Jurkat, Clone E6-1 (cell line): ENCODE measurements at places on chromosomes 2 and 18.
A peak's percentile ranks its signal among the peaks of the same experiment; 100 is the strongest.

- no peak for DNase-seq
Measured at GRCh38 chr2:119960821-119961220, 52.1 kb upstream of the EPB41L5 start.

GRCh38 chr2:27019931-27020855 lies 12.6 kb upstream of the TMEM214 start:
- no peak for DNase-seq

GRCh38 chr2:156447761-156448160 lies 11.6 kb downstream of the GPD2 start:
- DNase-seq: no peak

- no peak for DNase-seq
Measured at GRCh38 chr2:169979025-169979424, 151.8 kb downstream of the UBR3 start.

DNA sequence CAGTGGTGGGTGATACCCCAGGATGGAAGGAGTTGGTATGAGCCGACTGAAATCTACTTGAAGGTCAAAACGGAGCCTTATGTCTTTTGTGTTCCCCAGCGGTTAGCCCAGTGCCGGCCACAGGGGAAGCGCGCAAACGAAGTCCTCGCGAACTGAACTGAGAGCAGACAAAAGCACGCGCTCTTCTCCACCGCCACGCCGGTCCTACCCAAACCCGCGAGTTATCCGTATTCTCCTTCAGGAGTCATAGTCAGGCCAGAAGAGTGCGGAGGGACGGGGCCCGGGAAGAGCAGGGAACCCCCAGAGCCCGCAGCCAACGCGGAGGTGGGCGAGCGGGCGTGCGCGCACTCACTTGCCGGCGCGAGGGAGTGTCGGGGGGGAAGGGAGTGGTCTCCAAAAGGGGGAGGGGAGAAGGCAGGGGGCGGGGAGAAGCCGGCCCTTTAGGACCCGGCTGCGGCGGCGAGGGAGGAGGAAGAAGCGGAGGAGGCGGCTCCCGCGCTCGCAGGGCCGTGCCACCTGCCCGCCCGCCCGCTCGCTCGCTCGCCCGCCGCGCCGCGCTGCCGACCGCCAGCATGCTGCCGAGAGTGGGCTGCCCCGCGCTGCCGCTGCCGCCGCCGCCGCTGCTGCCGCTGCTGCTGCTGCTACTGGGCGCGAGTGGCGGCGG lies at the start of gene IGFBP2:
IGFBP2 (plus strand) TSS at position 469 of the 664 bp plus-strand sequence; CDS start at position 573, 104 bp downstream.
- peak; percentile 80 for DNase-seq

DNA sequence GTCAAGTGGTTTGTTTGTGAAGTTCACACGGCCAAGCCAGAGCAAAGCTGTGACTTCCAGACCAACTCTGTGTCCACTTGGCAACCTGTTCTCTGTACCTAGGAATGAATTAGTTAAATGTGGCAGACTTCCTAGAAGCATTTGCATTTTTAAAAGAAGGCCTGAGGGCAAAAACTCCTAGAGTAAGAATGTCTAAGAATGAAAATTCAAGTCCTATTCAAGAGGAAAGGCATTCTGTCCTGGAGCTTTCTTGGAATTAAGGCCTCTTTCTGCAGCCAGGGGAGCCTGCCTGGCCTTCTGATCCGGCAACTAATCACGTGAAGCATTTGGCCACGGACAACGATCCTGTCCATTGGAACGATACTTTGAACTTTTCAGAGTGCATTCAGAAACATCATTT lies 155.0 kb downstream of the SETBP1 start:
- DNase-seq: no peak

GRCh38 chr18:11366410-11366809 lies 217.0 kb upstream of the PIEZO2 start:
- DNase-seq: no peak

DNA sequence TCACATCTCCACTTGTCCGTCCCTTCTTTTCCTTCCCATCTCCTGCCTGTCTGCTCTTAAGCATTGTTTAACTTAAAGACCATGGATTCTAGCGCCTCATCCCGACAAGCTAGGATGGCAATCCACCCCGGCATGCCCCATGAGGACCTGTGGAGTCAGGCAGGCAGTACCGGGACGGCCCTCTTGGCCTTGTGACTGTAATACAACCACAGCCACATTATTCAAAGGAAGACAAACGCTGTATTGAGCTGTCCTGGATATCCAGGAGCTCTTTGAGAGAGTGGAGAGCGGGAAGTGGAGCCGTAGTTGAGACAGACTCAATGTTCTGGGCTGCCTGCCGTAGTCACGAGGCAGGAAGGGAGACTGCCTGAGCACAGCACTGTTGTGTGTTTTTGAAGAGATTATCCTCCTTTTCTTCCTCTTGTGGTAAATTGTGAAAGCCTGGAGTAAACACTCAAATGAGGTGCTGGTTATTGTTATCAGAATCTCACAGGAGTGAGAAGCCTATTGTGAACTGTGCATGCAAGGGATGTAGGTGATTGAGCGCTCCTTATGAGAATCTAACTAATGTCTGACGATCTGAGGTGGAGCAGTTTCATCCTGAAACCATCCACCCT lies 929.8 kb upstream of the CNTNAP5 start:
- DNase-seq: no peak

- DNase-seq: no peak
Measured at GRCh38 chr18:23645568-23646175, 17.0 kb downstream of the ANKRD29 start.

DNA sequence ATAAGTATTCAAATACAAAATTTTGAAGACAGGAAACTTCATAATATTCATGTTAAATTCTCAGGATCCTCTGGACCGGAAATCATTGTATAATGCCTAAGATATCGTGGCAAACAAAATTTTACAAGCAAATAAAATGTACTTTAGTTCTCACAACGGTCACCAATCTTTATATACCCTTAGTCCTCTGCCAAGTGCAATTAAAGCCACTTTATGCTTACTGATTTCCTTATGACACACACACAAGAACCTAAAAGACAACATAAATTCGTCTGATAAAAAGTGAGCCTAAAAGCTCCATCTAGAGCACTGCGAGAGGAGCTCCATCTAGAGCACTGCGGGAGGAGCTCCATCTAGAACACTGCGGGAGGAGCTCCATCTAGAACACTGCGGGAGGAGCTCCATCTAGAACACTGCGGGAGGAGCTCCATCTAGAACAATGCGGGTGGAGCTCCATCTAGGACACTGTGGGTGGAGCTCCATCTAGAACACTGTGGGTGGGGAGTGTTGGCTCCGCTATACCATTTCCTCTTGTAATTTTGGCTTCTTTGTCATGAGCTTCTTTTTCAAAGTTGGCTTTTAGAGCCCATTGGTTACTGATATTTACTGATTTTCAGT lies 15.9 kb downstream of the ATP8B1 start:
- DNase-seq: no peak

DNA sequence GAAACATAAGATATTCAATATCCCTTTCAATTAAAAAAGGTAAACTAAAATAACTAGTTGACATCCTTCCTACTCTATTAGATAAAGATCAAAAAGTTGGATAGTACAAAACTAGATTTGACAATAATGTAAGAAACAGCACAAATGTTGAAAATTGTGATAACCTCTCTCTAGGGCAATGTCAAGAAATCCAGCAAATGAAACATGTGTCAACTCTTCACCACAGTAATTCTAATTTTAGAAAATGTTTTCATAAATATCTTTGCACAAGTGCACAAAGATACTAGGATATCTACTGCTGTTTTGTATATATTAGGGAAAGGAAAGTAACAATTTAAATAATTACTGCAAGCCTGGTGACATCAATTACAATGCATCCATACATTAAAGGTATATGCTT lies 1220.1 kb downstream of the LRP1B start:
- no peak for DNase-seq

- no peak for DNase-seq
Measured at GRCh38 chr2:217223222-217223930, 363.5 kb upstream of the TNP1 start.

GRCh38 chr2:80548469-80548868 lies 243.9 kb upstream of the LRRTM1 start:
- DNase-seq: no peak

GRCh38 chr2:153462338-153462859 lies 16.2 kb downstream of the RPRM start:
- no peak for DNase-seq

- no peak for DNase-seq
Measured at GRCh38 chr18:32048507-32049091, 30.0 kb downstream of the RNF125 start.

DNA sequence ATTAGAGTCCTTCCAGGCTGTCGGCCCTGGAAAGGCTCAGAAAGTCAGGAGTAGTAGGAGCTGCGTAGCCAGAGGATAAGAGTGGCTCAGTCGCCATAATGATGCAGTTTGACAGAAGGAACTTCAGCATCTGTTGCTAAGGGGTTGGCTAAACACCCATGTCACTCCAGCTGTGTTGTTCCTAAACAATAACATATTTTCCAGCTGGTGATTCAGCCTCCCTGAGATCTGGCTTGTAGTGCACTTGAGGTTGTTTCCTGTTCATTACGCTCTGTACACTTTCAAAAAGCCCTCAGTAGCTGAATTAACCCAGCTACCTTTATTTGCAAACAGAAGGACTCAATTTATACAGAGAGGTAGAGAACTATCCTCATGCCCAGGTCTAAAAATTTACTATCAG lies 39.7 kb upstream of the EPAS1 start:
- no peak for DNase-seq

GRCh38 chr2:37764739-37765138 lies 93.3 kb upstream of the CDC42EP3 start:
- no peak for DNase-seq

GRCh38 chr18:49565612-49566011 lies 3.8 kb downstream of the LIPG start:
- no peak for DNase-seq

DNA sequence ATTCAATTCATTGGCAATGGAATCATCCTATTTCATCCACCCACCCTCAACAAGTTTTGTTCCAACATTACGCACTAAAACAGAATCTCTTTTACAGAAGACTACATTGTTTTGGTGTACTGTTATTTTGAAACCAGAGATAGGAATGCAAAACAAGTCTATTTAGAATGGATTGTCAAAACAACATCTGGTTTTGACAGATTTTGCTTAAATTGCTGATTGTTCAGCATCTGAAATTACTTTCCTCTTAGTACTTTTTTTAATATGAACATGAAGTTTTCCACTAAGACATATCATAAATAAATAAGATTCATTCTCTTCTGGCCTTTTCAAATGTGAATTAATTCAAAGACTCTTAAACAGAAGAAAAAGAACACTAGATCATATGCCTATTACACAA lies 323.9 kb upstream of the TFPI start:
- DNase-seq: no peak

GRCh38 chr2:238159071-238159539 lies 335 bp downstream of the ERFE start:
- no peak for DNase-seq

DNA sequence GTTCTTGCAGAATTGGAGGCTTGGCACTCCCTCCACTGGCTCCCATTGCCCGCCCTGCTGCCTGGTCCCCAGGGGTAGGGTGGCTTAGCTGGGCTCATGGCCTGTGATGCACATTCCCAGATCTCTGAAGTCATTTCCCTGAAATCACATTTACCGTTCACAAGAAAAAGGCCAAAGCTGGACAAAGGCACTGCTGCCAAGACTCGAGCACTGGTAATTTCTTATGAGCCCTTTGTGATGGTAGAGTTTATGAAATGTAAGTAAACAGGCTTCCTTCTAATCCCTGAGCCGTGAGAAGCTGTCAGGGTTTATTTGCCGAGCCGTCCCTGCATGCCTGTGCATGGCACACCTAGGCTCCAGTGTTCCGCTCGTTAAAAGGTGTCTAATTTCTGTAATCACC lies 247.2 kb upstream of the EPAS1 start:
- DNase-seq: no peak

DNA sequence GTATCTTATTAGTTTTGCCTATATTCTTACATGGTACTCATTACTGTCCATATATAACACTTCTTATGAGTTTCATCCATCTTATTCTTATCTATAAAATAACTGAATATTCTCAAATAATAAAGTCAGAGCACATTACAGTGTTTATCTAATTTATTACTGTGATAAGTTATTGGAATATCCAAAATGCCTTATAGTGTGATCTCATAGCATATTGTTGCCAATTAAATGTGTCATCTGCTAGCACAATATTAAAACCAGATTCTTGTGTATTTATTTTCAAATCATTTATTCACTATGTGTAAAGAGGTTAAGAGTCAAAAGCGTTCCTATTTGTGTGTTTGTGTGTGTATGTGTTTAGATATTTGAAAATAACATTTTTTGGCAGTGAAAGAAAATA lies 151.9 kb downstream of the WDR7 start:
- DNase-seq: no peak

DNA sequence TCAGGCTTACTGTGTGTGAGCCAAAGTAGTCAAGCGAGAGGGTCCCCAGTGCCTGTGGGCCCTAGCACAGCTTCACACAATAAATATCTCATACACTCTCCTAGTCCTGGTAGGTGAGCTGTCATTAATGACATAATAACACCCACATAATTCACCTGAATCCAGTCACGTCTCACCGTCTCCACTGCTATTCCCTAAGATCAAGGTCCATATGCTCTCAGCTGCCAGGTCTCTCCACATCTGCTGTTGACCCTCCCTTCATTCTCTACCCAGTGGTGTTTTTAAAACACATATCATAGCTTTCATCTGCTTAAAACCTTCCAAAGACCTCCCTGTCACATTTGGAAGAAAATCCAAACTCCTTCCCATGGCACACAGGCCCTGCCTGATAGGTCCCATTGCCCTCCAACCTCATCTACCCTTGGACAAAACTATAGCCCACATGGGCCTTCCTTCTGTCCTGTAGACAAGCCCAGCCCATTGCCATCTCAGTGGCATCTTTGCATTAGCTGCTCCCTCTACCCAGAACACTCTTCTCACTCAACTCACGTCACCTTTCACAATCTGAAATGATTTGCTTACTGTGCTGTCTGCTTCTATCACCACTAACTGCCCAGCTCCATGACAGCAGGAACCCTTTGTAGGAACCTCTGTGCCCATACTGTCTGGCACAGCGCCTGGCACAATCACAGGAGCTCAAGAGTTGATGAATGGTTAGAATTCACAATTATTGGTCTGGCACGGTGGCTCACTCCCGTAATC lies 7.5 kb downstream of the KCNG3 start:
- no peak for DNase-seq

- DNase-seq: no peak
Measured at GRCh38 chr2:12052796-12053195, 306.4 kb downstream of the LPIN1 start.

DNA sequence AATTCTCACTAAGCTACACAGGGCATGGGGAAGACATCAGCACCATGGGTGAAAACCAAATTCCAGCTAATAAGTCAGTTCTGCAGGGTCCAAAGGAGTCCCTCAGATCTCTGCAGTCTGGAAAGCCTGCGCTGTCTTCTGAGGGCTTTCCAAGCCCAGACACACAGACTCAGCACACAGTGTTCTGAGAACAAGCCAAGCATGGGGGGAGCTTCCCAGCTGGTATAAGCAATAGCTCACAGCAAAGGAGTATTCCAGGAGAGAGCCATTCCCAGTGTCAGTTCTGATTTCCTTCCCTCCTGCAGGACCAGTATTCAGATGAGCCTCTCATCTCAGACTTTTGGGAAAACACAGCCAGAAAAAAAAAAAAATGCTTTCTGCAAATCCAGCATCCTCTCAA lies 370.8 kb downstream of the TNS1 start:
- no peak for DNase-seq
